ENCODE measurements at places on chromosomes 11 and 22. TPM values are rescaled to one million over a fixed set of nuclear protein-coding genes. Genes with fewer than 3 reads are reported as not detected.

NCR3LG1 gene
- total RNA-seq: 2.0 TPM

DNA sequence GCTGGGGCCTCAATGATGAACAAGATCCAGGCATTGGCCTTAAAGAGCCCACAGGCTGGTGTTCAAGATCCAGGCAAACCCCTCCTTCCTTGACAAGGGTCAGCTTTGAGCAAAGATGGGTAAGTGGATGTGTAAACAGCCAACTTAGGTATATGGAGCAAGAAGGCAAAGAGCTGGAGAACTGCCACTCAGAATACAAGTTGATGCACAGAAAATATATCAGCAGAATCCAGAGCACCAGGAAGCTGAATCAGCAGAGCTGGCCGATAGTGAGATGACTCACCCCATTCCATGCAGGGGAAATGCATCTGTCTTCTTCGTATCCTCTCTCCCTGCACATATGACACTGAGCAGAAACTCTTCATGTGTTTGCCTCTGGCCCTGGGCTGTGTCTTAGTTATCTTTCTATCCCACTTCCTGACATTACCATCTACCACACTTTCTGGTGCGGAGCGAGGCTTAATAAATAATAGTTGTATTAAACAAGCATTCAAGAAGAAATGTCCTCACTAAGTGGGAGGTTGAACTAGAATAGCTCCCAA is 57.8 kb downstream of the ENDOD1 start:
- peak; percentile 68 for DNase-seq

- no peak for DNase-seq
Observed at GRCh38 chr11:27612932-27613880, 87.0 kb downstream of the BDNF start.

APOBEC3A gene
- total RNA-seq: 1.1 TPM

GRCh38 chr22:16915701-16916100 is 90.5 kb upstream of the XKR3 start:
- DNase-seq: no peak

DNA sequence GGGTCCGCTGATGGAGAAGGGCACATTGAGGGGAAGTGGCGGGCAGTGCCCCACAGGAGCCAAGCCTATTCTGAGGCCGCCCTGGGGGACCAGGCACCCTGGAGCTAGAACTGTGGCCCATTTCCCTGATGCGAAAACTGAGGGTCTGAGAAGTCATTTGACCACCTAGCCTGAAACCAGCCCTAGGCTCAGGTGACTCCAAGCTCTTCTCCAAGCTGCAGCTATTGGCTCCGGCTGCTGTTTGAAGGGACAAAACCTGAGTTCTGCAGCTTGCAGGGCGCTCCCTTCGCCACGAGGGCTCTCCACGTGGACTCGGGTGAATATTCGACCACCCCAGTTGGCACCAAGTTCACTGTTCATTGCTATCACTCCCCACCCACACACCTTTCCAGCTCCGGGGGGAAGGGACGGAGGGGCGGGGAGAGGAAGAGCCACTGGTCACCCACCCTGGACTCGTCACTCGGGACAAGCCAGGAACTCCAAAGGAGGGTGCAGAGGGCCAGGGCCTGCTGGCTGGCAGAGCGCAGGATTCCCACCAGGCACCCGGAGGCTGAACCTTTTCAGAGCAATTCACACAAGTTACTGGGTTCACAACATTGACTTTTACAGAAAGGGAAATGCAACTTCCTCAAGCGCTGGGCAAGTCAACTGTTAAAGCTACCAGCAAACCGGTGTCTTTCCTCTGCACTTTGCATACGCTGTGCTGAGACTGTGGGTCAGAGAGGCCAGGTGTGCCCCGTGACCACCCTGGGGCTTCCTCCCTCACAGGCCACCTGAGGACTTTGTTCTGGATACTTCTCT is 1.1 kb upstream of the RAC2 start:
- no peak for DNase-seq

- DNase-seq: no peak
Observed at GRCh38 chr11:33999393-33999792, 52.1 kb upstream of the CAPRIN1 start.

DNA sequence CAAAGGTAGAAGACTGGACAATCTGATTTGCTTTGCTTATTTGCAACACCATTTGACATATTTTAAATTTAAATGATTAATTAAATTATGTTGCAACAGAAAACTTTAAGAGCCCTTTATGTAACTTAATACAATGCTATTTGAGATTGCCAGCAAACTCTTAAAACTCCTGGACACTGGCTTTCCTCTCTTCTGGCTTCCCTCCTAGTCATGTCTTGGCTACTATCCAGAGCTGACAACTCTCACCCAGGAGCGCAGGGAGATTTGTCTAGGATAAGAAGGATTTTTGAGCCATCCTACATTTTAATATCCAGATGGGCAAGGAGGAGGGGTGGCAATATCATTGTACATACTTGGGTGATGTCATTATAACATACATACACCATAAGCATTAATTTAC is 134.3 kb downstream of the ELP4 start:
- DNase-seq: no peak

DNA sequence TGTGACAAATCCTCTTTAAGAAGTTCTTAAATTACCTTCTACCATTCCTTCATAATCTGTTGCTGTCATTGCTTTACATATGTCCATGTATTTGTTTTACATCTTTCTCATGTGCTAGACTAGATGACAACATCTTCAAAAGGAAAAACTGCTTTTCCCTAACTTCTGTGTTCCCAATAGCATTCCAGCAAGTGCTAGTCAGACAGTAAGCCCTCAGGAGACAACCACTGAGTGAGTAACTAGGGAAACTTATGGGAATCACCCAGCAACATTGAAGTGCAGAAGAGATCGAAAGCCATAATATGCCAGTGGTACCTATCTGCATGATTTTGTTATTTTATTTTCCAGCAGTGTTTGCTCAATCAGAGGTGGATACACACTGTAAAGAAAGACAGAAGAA is 889.7 kb upstream of the API5 start:
- DNase-seq: no peak

DNA sequence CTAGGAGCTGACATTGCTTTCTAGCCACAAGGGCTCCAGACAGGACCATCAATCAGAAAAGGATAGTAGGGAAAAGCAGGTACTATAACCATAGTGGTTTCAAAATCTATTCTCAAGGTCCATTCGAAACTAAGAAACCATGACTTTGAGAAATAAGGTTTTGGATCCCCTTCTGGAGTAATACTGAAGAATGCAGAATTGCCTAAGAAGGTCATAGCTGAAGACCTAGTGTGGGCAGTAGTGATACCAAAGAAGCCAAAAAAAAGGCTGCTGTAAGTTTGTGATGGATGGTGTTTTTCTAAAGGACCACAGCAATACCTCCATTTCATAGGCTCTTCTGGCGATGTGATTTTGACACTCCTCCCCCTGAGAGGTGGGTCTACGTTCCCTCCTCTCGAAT is 163.1 kb downstream of the MAML2 start:
- DNase-seq: no peak

DNA sequence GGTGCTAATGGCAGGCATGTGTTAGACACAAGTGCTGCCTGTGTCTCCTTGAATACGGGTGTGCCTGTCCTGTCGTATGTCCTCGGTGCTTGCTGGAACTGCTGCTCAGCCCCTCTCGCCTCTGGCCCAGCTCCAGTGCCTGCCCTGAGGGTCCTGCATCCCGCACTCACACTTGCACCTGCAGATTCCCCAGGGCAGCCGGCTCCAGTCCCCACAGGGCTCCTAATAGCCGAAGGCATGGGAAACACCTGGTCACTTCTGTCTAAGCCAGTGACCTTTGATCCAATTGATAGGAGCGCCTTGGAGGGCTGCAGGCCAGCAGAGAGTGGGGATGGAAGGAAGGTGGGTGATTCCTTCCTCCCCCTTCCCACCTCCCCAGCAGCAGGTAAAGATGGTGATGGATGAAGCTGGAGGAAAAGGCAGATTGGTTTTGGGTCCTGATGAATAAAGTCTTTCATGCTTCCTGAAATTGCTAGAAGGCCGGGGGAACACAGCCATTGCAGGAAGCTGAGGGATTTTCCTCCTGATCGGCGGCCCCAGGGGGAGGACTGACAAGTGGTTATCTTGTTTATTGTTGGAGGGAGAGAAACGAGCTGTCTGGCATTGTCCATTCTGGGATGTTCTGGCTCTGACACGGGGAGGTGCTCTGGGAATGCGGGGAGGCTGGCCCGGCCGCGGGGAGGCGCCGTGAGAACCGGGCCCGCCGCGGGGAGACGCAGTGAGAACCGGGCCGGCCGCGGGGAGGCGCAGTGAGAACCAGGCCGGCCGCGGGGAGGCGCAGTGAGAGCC is 110.9 kb upstream of the B3GAT1 start:
- DNase-seq: no peak

GRCh38 chr11:63553759-63554158 is 9.4 kb downstream of the PLAAT2 start:
- no peak for DNase-seq

- DNase-seq: no peak
Observed at GRCh38 chr11:70569996-70570692, 171.8 kb downstream of the CTTN start.

DNA sequence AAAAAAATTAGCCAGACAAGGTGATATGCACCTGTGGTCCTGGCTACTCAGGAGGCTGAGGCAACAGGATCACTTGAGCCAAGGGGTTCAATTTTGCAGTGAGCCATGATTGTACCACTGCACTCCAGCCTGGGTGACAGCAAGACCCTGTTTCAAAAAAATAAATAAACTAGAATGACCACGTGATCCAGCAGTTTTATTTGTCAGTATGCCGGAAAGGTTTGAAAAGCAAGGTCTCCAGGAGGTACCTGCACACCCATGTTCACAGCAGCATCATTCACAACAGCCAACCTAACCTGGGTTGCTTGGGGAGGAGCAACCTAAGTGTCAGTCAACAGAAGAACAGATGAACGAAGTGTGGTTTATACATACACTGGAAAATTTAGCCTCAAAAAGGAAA is 78.7 kb upstream of the SEPTIN5 start:
- no peak for DNase-seq

DNA sequence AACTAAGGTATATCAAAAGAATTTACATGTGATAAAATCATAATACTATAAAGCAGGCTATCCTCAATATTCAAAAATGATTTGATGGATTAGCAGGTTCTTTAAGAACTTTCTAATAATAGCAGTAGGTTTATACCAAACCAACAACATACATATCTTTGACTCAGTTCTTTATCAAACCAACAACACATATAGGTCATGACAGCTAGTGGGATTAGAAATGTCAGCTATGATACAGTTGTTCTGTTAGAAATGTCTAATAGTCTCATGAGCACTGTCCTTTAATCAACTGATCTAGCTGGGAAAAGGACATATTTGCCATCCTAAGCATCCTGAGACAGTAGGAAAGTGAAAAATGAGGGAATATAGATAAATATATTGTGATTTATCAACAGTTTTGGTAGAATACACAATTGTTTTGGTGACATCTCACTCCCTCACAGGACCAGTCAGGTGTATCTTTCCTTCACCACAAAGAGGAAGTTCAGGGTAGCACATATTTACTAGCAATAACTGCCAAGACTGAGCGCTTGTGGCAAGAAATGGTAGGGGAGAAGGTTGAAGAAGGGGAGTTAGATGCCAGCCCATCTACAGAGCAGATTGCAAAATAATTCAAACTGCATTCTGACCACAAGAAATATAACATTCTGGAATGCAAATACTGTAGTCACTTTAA is 90.8 kb upstream of the APOA1 start:
- DNase-seq: no peak

TTC28 gene
- 22.1 TPM for total RNA-seq

- DNase-seq: no peak
Observed at GRCh38 chr11:135022454-135022853, 610.4 kb upstream of the B3GAT1 start.

DNA sequence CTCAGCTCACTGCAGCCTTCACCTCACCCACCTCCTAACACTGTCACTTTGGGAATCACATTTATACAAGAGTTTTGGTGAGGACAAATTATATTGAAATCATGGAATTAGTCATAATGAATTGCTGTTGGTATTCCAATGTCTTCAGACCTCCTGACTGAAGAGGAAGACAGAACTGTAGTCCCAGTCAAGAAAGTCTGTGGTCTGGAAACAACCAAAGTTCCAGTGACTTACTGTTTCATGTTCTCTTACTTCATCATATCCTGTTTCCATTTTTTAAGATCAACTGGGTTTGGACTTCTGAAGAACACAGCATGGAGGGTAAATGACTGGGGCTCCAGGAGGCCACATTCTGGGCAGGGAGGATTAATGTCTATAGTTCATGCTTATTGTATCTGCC is 43.0 kb upstream of the HIPK3 start:
- no peak for DNase-seq

DNA sequence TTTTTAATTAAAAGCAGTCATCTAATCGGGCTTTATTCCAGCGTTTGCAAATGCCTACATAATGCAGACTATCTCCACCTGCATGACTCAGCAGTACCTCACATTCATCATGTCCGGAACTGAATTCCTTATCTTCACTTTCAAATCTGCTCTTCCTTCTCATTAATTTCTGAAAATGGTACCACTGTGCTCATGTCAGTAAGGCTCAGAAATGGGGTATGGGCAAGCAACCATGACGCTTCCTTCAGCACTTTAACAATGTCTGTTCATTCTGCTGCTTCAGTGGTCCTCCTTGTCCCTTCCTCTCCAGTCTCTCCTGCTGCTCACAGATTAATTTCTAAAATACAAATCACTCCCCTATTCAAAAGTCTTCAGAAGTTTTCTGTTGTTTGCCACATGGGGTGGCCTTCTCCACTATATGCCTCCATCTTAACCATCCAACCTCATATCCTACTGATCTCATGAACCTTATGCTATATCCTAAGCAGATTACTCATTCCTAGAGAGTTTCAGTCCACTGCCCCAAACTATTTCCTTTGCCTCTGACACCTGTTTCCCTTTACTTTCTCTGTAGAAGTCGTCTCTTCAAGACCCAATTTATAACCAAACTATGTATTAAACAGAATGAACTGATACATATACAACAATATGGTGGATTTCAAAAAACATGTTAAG is 7.0 kb downstream of the GTF2H1 start:
- no peak for DNase-seq

DNA sequence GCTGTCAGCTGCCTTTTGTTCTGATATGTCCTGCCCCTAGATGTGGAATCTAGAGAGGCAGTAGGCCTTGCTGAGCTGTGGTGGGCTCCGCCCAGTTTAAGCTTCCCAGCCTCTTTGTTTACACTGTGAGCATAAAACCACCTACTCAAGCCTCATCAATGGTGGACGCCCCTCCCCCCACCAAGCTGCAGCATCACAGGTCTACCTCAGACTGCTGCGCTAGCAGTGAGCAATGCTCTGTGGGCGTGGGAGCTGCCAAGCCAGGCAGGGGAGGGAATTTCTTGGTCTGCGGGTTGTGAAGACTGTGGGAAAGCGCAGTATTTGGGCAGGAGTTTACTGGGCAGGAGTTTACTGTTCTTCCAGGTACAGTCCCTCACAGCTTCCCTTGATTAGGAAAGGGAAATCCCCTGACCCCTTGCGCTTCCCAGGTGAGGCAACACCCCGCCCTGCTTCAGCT is 98.5 kb downstream of the SMCO4 start:
- DNase-seq: no peak

DNA sequence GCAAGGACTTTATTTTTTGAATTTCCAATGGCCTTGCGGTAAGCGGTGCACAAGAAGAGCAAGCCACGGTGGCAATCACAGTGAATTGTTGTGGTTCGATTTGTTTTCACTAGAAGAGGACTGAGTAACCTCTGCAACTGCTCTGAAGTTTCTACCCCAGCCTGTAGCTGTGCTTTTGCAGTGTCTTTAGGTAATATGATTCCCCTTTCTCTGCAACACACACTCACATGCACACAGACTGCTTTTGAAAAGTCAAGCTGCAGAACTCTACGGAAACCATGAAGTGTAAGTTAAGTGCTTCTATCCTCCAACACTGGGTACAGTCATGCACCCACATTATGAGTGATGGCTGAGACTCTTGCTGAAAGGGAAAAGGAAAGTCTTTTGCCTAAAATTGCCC is 38.4 kb downstream of the CD44 start:
- no peak for DNase-seq

CRYBB3 gene
- total RNA-seq: not detected
